ENCODE measurements at places on chromosomes 12 and 14.

DNA sequence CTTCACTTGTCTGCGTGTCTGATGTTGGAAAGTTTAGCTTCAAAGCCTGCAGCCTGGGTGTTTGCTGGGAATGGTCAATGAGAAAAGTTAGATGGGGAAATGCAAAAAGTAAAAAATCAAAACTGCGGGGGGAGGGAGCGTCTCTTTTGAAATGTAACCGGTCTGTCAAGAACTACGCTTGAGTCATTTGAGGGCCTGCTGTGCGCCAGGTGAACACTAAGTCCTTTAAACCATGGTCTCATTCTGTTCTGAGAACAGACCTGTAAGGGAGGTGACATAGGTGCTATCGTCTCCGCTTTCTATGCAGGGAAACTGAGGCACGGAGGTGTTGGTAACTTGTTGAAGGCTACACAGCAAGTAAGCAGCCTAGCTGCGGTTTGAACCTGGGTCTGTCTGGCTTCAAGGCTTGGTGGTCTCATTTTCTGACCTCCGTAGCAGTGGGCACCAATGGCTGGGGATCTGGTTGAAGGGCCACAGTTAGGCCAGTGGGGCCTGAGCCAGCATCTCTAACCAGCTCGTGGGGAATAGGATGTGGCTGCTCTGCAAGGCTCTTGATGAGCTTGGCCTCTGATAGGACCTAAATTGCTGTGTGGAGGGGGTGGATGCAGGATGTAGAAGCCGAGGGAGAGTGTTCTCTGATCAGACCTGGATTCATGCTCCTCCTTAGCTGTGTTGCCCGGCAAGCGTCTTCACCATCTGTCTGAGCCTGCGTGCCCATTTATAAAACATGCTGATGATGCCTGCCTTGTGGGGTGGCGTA, 41.5 kb downstream of the KCTD10 start:
- no peak for DNase-seq

DNA sequence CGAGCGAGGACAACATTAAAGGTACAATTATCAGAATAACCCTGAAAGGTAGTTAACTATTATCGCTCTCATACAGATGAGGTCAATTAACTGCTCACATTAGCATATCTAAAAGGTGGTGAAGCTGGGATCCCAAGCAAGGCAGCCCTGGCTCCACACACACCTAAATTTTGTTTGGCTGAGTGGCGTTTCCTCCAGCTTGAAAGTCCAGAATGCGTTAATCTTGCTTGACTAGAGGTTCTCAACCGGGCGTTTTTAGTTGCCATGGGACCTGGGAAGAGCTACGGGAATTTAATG, 531 bp downstream of the DLGAP5 start:
- DNase-seq, result no peak

DNA sequence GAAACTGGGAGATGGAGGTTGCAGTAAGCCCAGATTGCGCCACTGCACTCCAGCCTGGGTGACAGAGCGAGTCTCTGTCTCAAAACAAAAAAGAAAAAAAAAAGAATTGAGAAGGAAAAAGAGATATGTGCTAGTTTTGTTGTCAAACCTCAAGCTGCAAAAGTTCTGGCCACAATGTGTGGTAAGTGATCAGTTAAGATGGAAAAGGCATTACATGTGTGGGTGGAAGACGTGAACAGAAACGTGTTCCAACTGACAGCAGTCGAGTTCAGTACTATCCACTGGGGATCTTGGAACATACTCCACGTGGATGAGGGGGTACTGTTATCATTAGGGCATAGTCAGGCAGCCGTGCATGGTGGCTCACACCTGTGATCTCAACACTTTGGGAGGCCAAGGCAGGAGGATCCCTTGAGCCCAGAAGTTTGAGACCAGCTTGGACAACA, 17.3 kb downstream of the GPR68 start:
- no peak for DNase-seq

- no peak for DNase-seq
Observed at GRCh38 chr14:83664389-83664788, 1865.6 kb upstream of the FLRT2 start.

GRCh38 chr14:101077481-101078074, 174.1 kb upstream of the RTL1 start:
- DNase-seq, result peak; percentile 75

DNA sequence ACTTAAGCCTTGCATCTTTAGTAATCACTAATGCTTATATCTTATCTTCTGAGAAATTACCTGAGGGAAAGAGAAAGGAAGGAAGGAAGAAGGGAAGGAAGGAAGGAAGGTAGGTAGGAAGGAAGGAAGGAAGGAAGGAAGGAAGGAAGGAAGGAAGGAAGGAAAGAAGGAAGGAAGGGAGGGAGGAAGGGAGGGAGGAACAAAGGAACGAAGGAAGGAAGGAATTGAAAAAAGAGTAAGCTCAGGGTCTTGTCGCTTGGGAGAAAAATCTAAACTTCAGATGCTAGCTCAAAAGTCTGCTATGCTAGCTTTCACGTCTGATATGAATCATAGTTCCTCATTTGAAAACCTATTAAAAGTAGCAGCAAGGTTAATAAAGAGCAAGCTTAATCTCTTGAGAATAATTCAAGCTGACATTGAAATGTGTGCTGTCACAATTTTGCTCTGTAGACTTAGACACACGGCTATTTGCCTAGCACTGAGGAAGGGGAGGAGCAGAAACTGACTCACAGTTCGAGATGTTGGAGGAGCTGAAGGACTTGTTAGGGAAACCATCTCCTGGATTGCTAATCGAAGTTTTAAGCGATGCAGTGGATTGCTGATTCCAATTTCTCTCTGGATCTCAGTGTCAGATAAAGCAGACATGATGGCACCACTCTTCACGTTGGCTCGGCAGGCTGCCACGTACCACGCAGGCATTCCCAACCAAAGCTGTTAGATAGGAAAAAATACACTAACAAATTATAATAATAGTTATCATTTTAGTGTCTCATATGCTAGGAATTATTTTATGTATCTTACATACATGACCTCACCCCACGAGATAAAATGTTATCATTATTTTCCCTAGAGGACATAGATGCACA, 216.7 kb downstream of the ACSS3 start:
- DNase-seq, result no peak

- DNase-seq, result no peak
Observed at GRCh38 chr14:90450667-90451066, 53.8 kb downstream of the CALM1 start.

- no peak for DNase-seq
Observed at GRCh38 chr12:51844854-51845253, 3.7 kb downstream of the FIGNL2 start.

Measured in DMS79 (cell line).